ENCODE measurements at places on chromosomes 12 and 14.

DNA sequence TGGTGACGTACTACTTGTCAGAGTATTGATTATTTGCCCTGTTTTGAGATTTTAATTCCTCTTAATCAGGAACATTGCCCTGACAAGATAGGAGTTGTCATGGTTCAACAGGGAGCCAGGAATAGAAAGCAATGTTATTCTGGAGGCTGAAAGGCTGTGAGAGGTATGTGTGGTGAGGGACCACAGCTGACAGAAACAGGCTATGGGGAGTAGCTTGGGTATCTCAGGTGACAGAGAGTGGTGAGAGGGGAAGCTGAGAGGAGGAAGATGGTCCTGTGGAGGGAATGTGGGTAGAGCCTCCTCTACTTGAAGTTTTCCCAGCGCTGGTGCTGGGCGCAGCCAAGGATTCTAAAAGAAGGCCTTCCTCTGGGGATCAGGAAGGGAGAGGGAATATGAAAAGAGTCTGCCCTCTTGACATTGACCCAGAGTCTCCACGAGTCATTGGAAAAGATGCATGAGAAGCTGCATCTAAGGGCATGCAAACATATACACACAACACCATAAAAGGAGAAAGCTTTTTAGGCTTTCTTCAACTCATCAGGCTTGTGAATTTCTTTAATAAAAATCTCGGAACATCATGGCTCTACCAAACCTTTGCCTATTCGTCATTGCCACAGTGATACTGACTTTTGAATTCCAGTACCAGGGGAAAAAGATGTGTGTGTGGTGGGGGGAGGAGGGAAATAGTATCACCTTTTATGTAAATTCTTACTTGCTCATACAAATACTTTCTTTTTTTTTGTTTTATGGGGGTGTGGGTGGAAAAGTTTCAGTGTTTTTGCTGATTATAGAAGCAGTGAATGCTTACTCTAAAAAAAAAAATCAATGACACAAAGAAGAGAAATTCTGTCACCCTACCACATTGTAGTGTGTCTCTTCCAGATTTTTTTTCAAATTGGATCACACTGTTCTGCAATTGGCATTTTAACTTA lies 39.9 kb upstream of the DHRS7 start:
- no peak for DNase-seq

DNA sequence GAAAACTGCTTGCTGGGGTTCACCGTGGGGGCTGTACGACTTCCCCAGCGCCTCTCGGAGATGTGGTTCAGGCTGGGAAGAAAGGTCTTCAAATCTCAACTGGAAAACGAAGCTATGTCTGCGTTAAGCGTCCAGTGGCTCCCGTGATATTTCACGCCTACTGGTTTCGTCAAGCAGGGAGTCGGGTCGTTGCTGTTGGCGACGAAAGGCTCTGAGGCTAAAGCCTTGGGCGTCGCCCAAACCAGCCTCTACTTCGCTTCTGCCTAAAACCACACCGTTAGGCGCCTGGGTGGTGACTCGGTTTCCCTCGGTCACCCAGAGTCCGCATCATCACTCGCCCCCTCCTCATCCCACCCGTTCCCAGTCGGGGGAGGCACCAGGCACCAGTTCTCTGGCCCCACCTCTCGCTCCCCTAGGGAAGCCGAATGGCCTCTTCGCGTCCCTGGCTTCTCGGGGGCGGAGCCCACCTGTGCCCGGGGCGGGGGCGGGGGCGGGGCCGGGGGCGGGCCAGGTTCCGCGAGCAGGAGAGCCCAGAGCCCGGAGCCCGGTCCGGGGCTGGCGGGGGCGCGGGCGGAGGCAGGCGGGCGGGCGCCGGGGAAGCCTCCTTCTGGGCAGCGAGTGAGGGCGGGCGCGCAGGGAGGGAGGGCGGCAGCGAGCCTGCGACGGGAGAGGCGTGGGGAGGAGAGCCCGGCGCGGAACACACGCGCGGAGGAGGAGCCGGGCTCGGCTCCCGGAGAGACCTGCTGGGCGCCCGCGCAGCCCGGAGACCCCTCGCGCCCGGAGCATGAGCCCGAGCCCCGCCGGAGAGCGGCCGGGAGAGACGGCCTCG lies at the start of gene B4GALNT3:
Gene B4GALNT3 (plus strand): TSS at position 510 of the 829 bp plus-strand sequence. CDS start 438 bp downstream, outside the sequence.
- no peak for DNase-seq

- peak; percentile 12 for DNase-seq
Observed at GRCh38 chr12:65362234-65363031, 84.0 kb downstream of the MSRB3 start.

DNA sequence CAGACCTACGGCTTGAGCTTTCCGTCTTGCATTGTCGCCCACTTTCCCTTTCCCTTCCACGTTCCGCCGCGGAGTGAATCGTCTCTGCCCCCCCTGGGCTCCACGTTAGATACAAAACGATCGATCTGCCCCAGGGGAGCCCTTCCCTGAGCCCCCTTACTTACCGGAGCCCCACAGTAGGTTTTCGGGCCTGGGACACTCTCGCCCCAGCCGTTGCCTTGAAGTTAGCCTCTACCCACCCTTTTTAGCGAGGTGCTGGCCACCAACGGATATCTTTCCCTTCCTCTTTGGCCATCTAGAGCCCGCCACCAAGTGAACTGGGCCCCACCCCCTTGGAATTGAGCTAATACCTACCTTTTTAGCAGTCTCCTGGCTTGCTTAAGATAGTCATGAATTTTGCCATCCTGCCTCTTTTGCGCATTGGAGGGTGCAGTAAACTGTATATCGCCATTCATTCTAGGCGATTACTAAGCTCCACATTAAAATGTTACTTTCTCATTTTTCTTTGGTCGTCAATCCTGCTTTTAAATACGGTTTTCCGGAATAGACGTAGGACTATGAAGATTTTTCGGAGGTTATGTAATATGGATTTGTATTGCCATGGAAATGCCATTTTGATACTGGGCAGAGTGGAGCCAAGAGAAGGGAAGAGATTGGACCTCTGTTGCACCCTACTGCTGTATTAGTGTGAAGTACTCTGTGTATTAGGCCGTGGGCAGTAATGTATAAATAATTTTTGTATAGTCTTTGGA lies 764 bp downstream of the RBM25 start:
- DNase-seq: peak; percentile 15

GRCh38 chr12:81337886-81338285 lies 260.0 kb downstream of the ACSS3 start:
- peak; percentile 32 for DNase-seq

DNA sequence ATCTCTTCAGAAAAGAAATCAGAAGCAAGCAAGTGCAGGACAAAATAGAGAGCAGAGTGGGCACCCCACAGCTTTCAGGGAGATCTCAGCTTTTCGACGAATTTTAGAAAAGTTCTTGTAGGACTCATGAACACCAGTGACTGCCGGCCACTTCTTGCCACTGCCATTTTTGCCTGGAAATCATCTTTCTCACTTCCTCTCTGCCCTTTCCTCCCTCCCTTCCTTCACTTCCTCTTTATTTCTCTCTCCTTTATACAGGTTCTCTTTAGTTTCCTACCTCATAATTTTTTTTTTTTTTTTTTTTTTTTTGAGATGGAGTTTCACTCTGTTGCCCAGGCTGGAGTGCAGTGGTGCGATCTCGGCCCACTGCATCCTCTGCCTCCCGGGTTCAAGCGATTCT lies 185.6 kb downstream of the APAF1 start:
- DNase-seq: no peak

GRCh38 chr12:11906286-11906935 lies 164.3 kb upstream of the BCL2L14 start:
- DNase-seq: peak; percentile 65

DNA sequence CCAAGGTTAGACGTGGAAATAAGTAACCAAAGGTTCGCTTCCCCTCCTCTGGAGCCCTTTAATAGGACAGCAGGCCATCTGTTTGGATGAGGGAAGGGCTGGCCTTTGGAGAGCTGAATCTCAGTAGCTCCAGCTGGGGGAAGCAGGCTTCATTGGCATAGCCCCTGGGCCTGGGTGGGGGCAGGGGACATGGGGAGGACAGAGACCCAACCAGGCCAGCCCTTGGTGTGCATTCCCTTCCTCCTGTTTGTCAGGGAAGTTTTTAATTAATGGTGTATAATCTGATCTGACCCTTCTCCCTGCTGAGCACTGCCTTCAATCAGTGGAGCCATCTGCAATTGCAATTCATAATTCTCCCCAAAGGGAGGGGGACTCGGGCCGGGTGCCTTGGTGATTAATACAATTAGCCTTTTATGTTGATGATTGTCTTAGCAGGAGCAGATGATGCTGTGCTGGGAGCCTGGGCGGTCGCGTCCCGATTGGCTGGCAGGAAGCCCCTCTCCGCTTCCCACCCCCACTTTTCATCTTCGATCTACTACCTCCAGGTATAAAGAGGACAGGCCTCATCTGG lies 6.4 kb downstream of the AQP6 start:
- no peak for DNase-seq

- peak; percentile 43 for DNase-seq
Observed at GRCh38 chr14:96130854-96131253, 73.8 kb upstream of the BDKRB2 start.

DNA sequence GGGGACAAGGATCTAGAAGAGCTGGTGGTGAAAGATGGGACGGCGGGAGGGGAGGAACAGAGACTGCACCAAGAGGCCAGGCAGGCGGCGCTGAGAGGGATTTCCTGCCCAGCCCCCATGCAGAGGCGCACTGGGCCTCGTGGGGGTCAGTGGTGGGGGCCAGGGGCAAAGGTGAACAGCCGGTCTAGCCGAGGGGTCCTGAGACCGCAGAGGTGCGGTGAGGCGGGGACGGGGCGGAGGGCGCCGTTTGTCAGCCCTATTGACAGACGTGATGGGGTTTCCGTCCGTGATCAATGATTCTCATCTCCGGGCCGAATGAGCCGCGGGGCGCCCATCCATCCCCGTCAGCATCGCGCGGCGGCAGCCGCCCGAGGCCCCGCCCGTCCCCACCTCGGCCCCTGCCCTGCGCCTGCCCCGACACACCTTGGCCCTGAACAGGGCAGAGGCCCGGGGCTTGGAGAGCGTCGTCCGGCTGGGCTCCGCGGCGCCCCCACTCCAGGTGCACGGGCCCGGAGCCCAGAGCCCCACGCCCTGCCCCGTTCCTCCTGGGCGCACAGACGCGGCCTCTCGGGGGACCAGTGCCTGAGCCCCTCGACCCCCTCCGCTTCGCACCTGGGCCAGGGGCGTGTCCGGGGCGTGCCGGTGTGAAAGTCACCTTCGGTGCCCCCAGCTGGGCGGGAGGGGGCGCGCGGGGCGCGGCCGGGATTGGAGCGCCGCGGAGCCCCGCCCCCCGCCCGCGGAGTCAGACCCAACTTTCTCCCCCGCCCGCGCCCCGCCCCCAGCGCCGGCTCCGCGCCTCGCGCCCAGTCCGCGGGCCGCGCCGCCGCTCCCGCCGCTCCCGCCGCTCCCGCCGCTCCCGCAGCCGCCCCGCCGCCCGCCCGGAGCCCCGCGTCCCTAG lies at the start of gene NXPH4:
Gene NXPH4 (plus strand): TSS at position 781 of the 898 bp plus-strand sequence. CDS start 176 bp downstream, outside the sequence.
- DNase-seq: no peak

DNA sequence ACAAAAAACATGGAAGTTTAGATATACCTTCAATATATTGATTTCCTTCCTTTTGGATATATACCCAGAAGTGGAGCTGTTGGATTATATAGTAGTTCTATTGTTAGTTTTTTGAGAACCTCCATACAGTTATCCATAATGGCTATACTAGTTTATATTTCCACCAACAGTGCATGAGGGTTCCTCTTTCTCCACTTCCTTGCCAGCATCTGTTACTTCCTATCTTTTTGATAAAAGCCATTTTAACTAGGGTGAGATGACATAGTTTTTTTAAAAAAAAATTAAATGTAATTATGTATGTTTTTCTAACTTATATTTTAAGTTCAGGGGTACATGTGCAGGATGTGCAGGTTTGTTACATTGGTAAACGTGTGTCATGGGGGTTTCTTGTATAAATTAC lies 10.0 kb upstream of the SLC38A4 start:
- no peak for DNase-seq

- DNase-seq: peak; percentile 34
Observed at GRCh38 chr12:113479590-113480335, 8.1 kb upstream of the LHX5 start.

- DNase-seq: peak; percentile 78
Observed at GRCh38 chr12:54370171-54370730, 6.0 kb upstream of the GPR84 start.

- no peak for DNase-seq
Observed at GRCh38 chr12:110310763-110311162, 29.7 kb downstream of the ATP2A2 start.

GRCh38 chr14:100419856-100420255 lies 96.7 kb downstream of the SLC25A47 start:
- no peak for DNase-seq

- no peak for DNase-seq
Observed at GRCh38 chr14:65035049-65035448, 48.4 kb downstream of the FNTB start.

DNA sequence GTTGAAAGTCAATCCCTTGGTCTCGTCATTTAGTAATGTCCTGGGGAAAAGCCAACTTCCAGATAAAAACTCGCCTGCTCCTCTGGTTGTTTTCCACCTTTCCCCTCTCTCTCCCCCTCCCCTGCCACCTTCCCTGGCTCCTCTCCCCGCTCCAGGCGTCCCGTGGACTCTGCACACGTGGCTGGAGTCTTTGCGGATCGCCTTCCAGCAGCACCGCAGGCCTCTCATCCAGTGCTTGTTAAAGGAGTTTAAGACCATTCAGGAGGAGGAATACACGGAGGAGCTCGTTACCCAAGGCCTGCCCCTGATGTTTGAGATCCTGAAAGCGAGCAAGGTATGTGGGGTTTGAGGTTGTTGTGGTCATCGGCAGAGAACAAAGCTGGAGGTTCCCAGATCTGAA lies 65.8 kb upstream of the PWP1 start:
- DNase-seq: no peak

GRCh38 chr14:67814821-67815220 lies 1.6 kb downstream of the ZFYVE26 start:
- DNase-seq: no peak

GRCh38 chr14:101590616-101591015 lies 29.3 kb downstream of the DIO3 start:
- DNase-seq: no peak

DNA sequence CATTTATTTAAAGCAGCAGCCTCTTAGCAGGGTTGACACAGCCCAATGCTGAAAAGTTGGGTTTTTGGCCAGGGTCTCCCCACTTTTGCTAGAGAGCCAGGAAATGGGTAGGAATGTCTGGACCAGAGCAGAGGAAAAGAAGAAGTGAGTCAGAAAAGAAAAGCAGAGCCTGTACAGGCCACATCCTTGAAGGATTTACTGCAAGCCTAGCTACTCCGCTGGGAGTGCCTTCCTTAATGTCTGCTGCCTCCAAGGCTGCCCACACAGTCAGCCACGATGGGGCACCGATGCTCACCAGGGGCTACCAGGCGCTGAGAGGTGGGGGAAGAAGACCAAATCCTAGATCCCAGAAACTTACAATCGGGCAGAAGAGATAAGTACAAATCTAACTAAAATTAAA lies 139.2 kb downstream of the C12orf75 start:
- no peak for DNase-seq

GRCh38 chr12:131982041-131982440 lies 32.3 kb downstream of the EP400 start:
- no peak for DNase-seq

- no peak for DNase-seq
Observed at GRCh38 chr14:102878174-102878969, 44.1 kb upstream of the AMN start.

DNA sequence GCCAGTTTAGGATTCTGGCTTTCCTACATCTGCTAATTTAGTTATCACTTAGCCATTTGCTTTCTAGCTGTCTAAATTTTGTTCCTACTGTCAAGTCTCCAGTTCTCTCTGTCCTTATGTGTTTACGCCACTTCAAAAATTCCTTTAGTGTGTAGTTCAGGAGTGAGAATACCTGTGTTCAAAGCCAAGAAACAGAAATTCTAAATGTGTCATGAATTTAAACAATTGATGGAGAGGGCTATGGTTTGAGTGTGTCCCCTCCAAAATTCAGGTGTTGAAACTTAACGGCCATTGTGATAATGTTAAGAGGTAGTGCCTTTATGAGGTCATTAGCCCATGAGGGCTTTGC lies 11.4 kb upstream of the CATSPERB start:
- DNase-seq: no peak

GRCh38 chr12:69908203-69908602 lies 83.2 kb downstream of the MYRFL start:
- no peak for DNase-seq
